Left renal cortex interstitium (tissue), 4 donors: ENCODE measurements at places on chromosomes 7 and 10.

- DNase-seq: no peak
These were observed 50.6 kb upstream of the AGK start for GRCh38 chr7:141500608-141501007.

GRCh38 chr7:36726311-36726710 is 2.0 kb upstream of the AOAH start:
- no peak for DNase-seq

DNA sequence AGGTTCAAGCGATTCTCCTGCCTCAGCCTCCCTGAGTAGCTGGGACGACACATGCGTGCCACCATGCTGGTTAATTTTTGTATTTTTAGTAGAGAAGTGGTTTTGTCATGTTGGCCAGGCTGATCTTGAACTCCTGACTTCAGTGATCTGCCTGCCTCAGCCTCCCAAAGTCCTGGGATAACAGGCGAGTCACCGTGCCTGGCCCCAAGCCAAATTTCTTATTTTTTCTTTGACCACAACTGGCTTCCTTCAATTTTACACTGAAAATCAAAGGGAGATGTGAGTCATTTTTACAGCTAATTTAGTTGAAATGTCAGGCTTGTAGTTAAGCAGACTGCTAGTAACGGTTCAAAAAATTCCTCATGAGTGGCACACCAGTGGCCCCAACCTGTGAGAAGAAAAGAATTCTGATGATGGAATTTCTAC is 7.8 kb downstream of the RNF216 start:
- no peak for DNase-seq

DNA sequence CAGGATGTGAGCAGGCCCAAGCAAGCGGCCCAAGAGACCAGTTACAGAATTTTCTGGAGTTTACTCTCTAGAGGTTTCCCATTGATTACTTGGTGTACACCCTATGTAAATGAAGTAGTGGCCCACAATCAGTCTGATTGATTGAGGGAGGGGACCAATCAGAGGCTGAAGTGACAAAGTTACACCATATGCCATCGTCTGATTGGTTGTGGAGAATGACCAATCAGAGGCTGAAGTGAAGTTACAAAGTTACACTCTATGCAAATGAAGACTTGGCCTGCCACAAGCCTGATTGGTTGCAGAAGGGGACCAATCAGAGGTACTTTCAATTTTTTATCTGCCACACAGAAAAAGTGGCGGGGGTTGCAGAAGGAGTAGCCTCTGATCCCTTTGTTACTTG is 83.7 kb downstream of the KIF20B start:
- DNase-seq: no peak

DNA sequence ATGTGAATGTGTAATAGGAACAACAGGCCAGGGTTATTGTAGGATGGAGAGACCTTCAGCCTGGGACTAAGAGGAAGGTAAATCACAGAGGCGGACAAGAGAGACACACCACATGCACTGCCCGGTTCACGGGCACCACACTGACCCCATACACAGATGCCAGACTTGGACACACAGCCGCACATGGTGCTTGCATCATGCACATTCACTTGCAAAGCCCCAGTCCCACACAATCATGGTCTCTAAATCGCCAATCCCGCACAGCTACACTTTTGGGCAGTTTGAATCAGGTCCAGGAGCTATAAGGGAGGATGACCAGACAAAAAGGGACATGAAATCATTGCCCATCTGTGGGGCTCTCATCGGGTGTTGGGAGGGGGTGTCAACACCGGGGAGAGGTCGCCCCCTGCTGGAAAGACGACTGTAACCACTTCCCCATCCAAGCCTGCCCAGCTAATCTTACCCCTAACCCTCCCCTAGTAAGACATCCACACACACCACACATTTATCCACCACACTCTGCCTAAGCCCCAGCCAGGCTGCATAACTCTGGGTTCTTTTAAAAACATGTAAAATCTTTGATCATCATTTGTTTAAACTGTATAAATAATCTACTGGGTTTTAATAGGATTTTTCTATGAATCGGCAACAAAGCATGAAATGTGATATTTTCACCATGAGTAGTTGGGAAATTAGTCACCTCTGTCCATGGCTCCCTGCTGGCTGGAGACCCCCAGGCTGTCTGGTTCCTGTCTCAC is 40.5 kb upstream of the SLF2 start:
- DNase-seq: no peak
